ENCODE measurements at places on chromosomes 1 and 21.

- no peak for DNase-seq
Measured at GRCh38 chr1:202131956-202132821, 9.5 kb downstream of the GPR37L1 start.

GRCh38 chr1:33586106-33586505, 113.7 kb downstream of the ZSCAN20 start:
- DNase-seq = peak; percentile 46

DNA sequence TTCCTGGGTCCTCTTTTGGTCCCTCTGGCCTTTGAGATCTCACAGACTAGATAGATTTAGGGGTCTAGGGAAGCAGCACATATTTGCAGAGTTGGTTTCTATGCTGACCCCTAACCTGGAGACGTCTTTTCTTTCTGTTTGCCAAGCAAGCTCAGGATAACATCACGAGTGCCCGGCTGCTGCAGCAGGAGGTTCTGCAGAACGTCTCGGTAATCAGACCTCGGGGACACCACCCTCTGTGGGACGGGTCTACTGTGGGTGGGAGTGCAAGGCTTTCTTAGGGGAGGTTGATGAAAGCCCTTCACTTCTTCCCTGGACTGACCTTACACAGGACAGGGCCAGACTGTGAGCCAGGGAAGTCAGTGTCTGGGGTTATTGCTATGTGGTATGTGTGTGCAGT, 2.9 kb downstream of the IL24 start:
- no peak for DNase-seq

- peak; percentile 43 for DNase-seq
Measured at GRCh38 chr1:227449051-227449450, 114.3 kb upstream of the ZNF678 start.

DNA sequence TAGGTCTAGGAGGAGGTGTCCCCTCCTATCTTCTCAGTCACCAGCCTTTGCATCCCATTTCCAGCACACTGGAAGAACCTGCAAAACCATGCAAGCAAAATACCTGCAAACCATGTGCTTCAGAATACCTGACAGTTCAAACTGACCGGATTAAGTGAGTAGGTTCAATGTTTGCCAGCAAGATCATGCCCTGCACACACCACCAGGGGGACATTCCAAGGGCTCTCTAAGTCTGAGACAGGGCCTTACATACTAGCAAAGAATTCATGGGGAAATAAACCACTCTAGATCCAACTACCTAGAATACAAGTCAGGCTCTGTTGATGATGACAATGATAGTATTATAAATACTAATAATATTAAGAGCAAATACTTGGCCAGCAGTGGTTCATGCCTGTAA, 27.6 kb downstream of the INPP5B start:
- no peak for DNase-seq

- no peak for DNase-seq
Measured at GRCh38 chr1:33897092-33897725, 33.3 kb downstream of the HMGB4 start.

DNA sequence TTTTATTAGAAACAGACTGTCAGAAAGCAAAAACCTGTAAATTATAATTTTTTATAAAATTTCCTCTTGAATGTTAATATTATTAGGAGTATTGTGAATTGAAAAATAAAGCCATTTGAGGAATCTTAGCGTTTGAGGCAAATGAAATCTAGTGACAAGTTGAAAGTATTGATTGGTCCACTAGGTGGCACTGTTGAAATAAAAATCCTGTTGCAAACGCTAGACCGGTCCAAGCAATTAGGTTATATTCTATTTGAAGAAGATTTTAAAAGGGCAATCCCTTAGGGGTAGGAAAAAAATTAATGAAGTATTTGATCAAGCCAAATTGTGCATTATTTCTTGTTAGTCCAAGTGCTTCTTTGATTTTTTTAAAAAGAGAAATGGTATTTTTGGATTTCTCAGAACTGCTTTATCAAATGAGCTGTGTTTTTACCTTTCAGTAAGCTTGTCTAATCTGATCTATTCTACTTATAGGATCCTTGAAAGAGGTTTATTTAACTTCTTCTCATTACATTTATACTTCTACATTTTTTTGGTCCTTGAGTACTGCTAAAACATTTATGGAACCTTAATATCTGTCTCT, 57.7 kb downstream of the ATG4C start:
- peak; percentile 42 for DNase-seq

DNA sequence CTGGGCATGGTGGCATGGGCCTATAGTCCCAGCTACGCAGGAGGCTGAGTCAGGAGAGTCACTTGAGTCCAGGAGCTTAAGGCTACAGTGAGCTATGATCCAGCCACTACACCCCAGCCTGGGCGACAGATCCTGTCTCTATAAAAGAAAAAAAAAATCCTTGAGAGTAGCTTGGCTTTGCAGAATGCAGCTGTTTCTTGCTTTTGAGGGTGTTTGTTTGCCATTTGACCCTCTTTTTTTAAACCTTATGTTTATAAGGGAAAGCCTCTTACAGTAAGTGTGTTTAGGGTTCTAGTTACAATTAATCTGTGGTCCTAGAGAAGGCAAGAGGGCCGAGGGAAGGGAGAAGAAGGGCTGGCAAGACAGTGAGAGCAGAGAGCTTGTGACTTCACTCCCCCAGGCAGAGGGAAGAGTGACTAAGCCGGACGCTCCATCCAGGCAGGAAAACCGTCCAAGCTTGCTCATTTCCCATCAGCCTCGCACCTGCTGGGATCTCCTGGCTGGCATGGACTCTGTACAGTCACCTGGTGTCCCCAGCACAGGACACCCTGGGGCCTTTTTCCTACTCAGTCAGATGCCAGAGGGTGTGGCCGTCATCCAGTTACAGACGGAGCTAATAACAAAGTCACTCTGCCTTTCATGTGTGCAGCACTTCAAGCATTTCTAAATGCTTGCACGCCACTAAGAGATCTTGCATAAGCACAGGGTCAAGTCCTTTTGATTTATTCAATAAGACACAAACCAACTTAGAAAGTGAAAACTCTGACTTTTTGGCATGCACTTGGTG, 55.5 kb upstream of the PSEN2 start:
- DNase-seq = peak; percentile 83

GRCh38 chr1:213103377-213104306, 52.6 kb downstream of the RPS6KC1 start:
- DNase-seq = no peak

DNA sequence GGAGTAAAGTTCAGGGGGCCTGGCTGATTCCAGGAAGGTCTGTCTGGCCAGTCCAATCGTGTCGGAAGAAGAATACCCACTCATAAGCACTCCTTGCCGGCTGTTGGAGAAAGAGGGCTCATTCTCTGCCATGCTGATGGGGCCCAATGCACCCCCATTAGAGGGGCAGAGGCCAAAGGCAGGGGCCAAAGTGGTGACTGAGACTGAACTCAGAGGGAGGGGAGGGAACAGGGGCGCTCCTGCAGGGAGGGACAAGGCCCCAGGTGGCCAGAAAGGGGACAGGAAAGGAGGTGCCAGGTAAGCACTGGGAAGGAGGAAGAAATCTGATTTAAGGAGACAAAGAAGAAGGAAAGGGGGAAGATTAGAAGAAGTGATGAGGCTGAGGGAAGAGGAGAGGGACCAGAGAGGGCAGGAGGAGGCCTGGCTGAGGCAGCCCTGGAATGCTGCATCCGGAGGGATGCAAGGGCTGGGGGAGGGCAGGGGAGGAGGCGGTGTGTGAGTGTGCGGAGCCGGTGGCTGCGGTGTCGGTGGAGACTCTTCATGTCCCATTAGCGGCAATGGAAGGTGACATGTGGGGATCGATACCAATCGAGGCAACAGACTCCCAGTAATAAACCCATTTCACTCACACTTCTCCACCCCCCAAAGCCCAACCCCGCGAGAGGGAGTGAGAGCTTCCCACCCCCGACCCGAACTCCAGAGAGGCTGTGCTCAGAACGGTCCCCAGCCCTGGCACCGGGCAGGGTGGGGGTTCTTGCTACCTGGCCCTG, 12.0 kb upstream of the ETV3L start:
- no peak for DNase-seq

DNA sequence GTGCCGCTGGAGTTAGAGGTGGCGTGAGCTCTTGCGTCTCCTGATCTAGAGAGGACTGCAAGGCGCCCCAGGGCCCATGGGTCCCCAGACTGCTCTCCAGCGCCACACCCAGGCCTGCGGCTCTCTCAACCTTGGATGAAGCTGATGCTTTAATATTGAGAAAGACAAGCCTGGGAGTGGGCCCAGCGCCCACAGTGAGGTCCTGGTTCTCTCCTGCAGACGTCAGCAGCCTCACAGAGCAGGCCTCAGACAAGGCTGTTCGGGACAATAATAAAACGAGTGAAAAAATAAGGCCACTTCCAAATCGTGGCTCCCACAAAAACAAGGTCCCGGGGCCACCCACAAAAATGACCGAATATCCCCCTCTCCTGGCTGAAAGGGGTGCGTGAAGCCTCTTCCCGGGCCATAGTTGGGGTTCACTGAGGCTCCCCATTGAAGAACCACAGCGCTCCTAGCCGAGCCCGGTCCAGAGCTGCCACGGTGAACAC, 6.0 kb upstream of the DNMT3L start:
- DNase-seq = no peak

- DNase-seq = no peak
Measured at GRCh38 chr1:145874646-145875045, 11.0 kb downstream of the ANKRD35 start.

DNA sequence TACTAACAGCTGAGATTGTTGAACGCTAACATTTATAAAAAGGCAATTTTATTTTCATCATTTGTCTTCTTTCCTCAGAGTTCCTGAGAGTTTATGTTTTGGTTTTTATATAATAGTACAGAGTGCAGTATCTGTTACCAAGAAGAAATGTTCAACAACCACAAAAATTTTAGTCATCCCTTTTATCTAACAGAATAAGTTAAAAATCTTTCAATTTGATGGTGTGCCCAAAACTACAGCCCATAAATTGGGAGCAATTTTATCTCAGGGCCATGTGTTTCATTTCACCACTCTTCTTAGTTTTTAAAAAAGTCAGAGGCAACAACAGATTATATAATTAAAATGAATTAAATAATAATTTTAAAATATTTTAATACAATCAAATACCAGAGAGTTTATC, 37.1 kb downstream of the NEXN start:
- no peak for DNase-seq

- DNase-seq = no peak
Measured at GRCh38 chr1:110200666-110201065, 9.4 kb upstream of the KCNC4 start.

DNA sequence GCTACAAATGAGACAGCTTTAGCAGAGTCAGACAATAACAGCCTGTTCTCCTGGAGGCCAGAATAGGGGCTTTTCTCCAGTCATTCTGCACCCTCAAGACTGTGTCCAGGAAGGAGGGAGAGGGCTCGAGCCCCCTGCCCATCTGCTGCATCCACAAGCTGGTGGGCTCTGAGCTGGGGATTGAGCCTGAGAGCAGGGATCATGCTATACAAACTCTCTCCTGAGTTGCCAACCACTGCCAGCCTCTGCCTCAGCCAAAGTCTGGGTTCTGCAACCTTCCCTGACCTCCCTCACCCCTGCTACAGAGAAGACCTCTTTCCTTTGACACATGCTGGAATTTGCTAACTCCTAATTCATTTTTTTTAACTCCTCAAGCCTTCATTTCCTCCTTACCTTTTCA, 14.8 kb upstream of the PPM1J start:
- no peak for DNase-seq

GRCh38 chr21:21238629-21239400, 240.6 kb downstream of the NCAM2 start:
- DNase-seq = no peak

DNA sequence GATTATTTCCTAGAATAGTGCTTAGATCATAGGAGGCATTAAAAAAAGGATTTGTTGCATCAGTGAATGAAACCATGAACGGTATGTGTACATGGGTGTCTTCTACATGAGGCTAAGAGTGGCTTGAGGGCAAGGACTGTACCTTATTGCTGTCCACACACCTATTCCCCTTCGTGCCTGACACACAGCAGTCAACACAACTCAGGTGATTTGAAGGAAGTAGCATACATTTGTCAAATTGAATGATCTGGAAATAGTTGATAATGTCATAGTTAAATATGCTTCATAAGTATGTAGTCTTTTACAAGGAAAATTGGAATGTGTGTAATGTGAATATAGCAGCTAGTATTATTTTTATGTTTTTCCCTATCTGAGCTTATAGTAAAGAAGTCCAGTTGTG, 189.0 kb upstream of the DAB1 start:
- DNase-seq = no peak
